ENCODE measurements at places on chromosomes 3 and 15.

DNA sequence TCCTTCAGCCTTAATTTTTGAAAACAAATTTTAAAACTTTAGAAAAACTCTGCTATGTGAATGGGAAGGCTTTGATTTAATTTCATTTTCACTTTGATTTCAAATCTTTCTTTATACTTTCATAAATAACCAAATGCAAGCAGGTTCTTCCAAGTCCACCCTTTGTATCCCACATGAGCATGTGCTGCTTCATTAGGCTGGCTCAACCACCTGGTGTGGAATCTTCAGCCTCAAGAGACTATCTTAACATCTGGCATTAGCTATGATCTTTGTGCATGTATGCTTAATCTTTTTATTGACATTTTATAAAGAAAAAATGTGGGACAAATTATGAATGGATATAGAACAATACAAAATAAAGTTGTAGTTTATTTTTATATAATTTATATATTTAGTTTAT lies 81.8 kb upstream of the MLF1 start:
- DNase-seq: no peak

DNA sequence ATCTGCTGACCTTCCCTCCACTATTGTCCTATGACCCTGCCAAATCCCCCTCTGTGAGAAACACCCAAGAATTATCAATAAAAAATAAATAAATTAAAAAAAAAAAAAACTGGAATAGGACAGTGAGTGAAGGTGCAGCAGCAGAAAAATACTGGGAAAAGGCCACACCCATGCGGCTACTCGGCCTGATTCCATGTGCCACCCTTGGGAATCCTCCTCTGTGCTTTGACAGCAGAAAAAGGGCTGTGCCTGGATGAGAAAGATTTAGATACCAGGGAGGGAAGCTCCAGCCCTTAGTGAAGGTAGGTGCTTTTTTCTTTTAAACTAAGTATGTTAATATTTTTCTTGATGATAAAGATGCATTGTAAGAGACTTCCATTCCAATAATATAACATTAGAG lies 107.8 kb downstream of the CTNNB1 start:
- no peak for DNase-seq

GRCh38 chr3:134059035-134059601 lies 29.4 kb upstream of the SLCO2A1 start:
- no peak for DNase-seq

GRCh38 chr15:57609805-57610529 lies 18.3 kb downstream of the MYZAP start:
- no peak for DNase-seq

- DNase-seq: peak; percentile 53
Measured at GRCh38 chr15:99566157-99566897, 543 bp downstream of the MEF2A start.

DNA sequence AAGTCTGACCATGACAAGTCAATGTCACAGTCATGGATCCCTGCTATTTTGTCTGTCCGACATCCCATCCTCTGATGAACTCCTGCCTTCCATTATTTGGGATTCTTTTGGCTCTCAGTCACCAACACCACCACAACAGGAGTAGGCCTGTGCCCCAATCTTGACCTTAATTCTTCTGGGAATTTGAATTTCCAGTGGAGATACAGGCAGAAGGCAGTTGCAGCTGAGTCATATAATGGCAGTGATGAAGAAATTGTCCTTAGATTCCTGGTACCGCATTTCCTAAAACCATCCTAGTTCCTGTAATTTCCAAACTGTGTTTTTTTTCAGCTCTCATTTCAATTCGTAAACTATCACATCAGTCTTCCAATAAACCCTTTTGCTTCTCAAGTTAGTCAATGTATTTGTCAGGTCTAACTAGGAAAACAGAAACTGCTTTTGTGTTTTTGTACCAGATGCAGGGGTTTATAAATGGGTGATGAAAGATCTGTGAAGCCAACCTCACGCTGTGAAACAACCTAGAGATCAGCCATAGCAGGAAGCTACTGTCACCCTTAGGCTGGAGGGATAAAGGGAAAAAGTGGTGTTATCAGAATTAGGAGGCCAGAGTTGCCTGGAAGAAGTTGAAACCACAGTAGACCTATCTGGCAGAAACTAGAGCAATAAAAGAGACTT lies 126.3 kb upstream of the TMEM108 start:
- DNase-seq: no peak

- DNase-seq: no peak
Measured at GRCh38 chr3:58116985-58117384, 93.8 kb downstream of the DNASE1L3 start.

DNA sequence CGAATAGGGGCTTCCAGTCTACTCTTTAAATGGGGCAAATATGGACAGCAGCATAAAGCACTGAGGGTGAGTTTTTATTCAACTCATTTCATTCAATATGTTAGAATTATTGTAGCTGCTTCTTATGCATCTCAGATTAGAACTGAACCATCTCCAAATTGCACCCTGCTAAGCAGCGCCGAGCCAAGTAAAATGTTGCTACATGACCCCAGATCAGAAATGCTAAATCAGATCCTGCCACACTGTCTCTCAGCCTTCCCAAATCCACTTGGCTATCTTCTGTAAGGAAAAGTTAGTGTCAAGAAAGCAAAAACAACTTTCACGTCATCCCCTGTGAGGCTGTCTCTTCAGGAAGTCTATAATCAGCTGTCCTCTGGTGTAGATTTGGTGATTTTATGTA lies 293.2 kb downstream of the CNTN4 start:
- no peak for DNase-seq

DNA sequence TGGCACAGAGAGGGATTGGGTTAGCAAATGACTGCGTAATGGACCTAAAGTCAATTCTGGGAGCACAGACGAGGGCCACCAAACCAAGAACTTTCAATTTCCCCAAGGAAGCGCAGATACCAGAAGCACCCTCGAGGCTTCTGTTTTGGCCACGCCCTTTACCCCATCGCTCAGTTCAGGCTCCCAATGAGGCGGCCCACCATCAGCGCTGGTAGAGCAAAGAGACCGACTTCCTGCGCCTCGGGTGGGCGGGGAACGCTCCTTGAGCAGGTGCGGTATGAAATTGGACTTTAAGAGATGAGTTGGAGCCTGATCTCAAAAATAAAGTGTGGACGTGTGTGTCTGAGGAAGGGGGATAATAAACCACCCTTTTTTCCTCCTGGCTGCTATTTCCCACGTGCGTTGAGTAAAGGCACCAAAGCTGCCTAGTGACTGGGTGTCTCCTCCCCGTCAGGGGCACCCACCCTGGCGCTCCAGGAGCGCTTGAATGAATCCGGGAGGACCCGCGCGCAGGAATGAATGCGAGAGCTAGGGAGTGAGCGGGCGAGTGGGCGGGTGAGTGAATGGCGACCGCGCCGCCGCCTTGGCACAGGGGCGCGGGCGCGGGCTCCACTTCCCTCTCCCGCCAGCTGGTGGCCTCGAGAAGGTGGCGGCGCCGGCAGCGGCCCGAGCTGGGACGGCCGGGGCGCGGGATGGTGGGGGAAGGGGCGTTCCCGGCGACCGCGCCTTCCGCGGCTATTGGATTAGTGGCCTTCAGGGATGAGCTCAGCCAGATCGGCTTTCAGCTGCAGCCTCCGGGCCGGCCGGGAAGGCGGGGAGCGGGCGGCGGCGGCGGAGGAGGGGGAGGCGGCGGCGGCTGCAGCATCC lies at the start of gene SPSB4:
Gene SPSB4, plus strand, starts transcription at position 772 of the 867 bp plus-strand sequence. CDS start 14,758 bp downstream, outside the sequence.
- DNase-seq: peak; percentile 10

DNA sequence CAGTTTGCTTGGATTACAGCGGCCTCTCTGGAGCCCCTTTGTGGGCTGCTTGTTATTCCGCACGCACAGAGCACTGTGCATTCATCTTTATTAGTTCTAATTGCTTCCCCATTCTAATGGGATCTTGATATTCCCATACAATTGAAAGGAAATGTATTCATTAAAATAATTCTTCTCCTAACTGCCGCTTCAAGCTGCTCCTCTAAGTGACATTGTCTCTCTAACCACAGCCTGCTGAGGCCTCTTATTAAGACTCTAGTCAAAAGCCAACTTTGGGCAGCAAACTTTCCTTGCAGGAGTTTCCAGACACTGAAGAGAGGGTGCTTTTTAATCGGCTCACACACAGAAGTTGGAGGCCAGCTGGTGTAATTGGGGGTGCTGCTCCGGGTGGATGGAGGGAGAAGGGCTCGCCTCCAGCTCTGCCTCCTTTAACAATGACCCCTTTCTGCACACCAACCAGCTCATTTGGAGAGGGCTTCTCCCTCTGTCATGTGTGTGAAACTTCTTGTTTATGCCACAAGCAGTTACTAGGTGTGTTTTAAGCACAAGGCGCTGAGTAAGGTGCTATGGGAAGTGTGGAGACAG lies 5.6 kb upstream of the MAGEF1 start:
- DNase-seq: no peak

GRCh38 chr3:25895443-25895842 lies 105.6 kb downstream of the OXSM start:
- DNase-seq: no peak

DNA sequence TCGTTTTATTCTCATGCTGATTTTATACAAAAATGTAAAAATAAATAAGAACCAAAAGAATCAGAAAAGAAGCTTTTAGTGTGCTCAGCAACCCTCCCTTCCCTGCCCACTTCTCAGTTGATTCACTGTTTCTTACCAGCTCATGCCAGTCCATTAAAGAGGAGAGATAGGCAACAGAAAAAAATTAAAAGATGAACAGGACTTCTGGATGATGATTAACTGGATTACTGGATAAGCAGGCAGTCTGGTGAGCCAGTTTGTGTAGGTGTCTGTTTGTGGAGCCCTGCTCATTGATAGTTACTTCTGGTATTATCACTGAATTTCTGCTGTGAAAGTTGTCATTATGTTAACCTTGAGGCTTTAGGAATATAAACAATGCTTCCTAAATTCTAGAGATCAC lies 15.1 kb upstream of the GPR171 start:
- DNase-seq: no peak

DNA sequence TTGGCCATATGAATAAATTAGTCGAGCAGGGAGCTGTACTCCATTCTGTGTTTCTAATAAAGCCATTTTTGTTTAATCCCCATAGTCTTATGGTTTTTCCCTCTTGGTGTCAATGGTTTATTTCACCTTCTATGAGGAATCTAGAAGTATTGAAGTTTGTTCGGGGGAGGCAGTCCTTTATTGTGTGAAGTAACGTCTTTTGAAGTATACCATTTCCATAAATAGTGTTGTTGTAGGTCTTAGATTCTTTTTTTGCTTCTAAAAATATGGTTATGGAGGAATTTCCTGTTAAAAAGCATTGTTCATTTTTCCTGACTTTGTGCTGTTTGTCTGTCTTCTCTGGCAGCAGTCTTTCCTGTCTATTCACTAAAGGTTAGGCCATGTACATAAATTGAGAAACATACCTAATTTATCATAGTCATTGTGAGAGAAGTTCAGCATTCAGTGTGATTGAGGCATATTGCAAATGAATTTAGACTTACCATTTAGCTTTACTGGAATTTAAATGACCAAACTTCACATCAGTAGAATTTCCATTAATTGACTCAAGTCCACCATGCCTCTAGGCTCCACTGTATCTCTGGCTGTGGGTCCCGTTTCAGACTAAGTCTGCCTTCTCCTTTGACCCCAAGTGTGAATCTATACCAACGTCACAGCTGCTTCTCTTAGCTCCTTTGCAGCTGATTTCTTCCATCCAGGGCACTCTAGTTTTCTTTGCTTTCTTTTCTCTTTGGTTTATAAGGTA lies 37.3 kb downstream of the YEATS2 start:
- DNase-seq: no peak

- no peak for DNase-seq
Measured at GRCh38 chr3:128462931-128463330, 3.8 kb downstream of the DNAJB8 start.

GRCh38 chr3:30924763-30925162 lies 30.3 kb upstream of the GADL1 start:
- DNase-seq: no peak

DNA sequence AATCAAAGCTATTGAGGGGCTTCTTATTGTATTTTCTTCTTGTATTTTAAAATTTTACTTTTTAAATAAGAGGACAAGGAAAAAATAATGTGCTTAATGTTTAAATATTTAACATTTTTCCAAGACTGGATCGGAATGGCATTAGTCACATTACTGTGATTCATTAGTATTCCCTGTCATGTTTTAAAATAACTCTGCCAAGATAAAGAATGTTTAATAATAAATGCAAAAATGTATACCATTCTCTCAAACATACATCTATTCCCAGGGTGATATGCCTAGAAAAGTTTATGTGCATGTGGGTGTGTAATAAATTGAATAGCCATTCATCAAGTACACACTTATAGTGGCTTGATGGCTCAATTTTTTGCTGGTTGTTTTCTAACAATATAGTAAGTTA lies 936.1 kb downstream of the PLOD2 start:
- no peak for DNase-seq

DNA sequence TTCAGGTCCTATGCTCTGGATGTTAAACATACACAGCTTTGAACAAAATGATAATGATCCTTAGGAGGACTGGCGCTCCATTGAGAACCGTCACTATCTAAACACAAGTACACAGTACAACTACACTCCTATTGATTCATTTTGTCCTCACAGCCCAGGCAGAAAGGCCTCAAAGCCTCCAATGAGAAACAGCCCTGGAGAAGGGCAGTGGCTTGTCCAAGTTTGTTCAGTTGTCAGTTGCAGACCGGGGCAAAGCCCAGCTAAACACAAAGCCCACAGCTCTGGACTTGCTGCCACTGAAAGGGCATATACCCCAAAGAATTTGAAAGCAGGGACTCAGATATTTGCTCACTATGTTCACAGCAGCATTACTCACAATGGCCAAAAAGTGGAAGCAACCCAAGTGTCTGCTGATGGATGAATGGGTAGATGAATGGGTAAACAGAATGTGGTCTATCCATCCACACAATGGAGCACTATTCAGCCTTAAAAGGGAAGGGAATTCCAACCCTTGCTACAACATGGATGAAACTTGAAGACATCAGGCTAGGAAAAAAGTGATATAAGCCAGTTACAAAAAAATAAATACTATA lies 34.7 kb downstream of the NUP210 start:
- DNase-seq: no peak

- DNase-seq: no peak
Measured at GRCh38 chr3:128294999-128295468, 141.8 kb downstream of the EEFSEC start.

DNA sequence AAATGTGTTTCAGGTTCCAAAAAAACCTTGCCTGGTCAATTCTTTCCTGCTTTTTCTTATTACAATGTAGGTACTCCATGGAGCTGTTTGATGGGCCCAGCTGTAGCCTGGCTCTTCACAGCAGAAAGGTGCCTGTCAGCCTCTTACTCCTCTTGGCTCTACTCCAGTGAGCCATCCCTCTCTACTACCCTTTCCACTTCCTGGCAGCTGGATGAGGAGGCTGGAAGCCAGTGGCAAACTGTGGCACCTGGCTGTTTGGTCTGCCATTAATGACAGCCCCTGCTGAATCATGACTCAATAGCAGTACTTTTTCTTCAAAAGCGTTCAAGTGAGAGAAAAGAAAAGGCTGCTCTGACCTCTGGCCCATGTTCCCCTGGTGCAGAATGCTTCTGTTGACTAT lies 618.1 kb downstream of the PYDC2 start:
- DNase-seq: no peak

GRCh38 chr3:50627407-50628051 lies 10.6 kb downstream of the MAPKAPK3 start:
- DNase-seq: no peak

- no peak for DNase-seq
Measured at GRCh38 chr3:153127788-153128187, 34.2 kb upstream of the RAP2B start.

- no peak for DNase-seq
Measured at GRCh38 chr15:42736178-42736792, 643 bp downstream of the CDAN1 start.

Measured in natural killer cell (primary cell).